Progenitor cell of endocrine pancreas (in vitro differentiated cells): ENCODE measurements at places on chromosomes 7 and 10.

GRCh38 chr7:25860275-25861163, 291.5 kb upstream of the NFE2L3 start:
- DNase-seq: no peak
- H3K4me1 ChIP-seq: peaks cover 7% of the 10 kb centered on the region
- no peak overlapping the region for H3K4me3 ChIP-seq
- no peaks in the 10 kb centered on the region for H3K36me3 ChIP-seq
- peaks cover 23% of the 10 kb centered on the region for H3K27me3 ChIP-seq
- peak overlapping the region; percentile 79 for H3K27ac ChIP-seq

GRCh38 chr10:17081431-17081830, 48.2 kb downstream of the CUBN start:
- no peaks in the 10 kb centered on the region for H3K36me3 ChIP-seq
- no peaks in the 10 kb centered on the region for H3K4me1 ChIP-seq
- no peak overlapping the region for H3K27ac ChIP-seq
- DNase-seq: no peak
- H3K4me3 ChIP-seq: no peak overlapping the region

GRCh38 chr10:19818876-19819275, 2.6 kb downstream of the PLXDC2 start:
- peaks cover 4% of the 10 kb centered on the region for H3K27me3 ChIP-seq
- peak overlapping the region; percentile 96 for H3K4me3 ChIP-seq
- peaks cover 16% of the 10 kb centered on the region for H3K4me1 ChIP-seq
- H3K36me3 ChIP-seq: peaks cover 9% of the 10 kb centered on the region
- DNase-seq: no peak

DNA sequence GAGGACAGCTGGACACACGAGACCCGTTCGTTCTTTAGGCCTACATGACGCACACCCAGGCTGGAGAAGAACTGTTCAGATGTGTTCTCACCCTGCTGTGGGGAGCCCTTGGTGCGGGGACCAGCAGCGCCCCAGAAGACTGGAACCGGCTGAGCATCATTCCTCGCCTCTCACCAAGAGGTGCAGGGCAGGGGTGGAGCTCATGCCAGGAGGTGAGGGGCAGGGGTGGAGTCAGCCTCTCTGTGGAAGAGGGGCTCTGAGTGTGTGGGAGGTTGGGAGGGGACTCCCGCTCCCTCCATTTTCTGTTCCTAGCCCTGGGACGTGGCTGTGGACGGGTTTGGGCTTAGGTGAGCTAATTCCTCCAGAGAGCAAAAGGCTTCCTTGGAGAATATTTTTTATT, 66.0 kb upstream of the SHH start:
- peaks cover 6% of the 10 kb centered on the region for H3K4me1 ChIP-seq
- H3K36me3 ChIP-seq: no peaks in the 10 kb centered on the region
- no peak for DNase-seq
- H3K27me3 ChIP-seq: peaks cover 36% of the 10 kb centered on the region

- DNase-seq: no peak
- no peaks in the 10 kb centered on the region for H3K27me3 ChIP-seq
- no peak overlapping the region for H3K27ac ChIP-seq
- H3K4me3 ChIP-seq: no peak overlapping the region
Measured at GRCh38 chr7:77351539-77352004, 64.6 kb downstream of the GSAP start.

GRCh38 chr10:114060456-114060855, 16.8 kb downstream of the ADRB1 start:
- H3K27ac ChIP-seq: no peak overlapping the region
- no peaks in the 10 kb centered on the region for H3K4me1 ChIP-seq
- DNase-seq: no peak
- H3K4me3 ChIP-seq: no peak overlapping the region
- peaks cover 18% of the 10 kb centered on the region for H3K27me3 ChIP-seq

- H3K4me1 ChIP-seq: no peaks in the 10 kb centered on the region
- no peaks in the 10 kb centered on the region for H3K36me3 ChIP-seq
- H3K4me3 ChIP-seq: no peak overlapping the region
- DNase-seq: no peak
- H3K27ac ChIP-seq: no peak overlapping the region
- H3K27me3 ChIP-seq: peaks cover 28% of the 10 kb centered on the region
Measured at GRCh38 chr10:47030191-47030703, 119.0 kb downstream of the PTPN20 start.

- H3K4me3 ChIP-seq: no peak overlapping the region
- no peak overlapping the region for H3K27ac ChIP-seq
- H3K27me3 ChIP-seq: peaks cover 76% of the 10 kb centered on the region
- DNase-seq: no peak
- peaks cover 10% of the 10 kb centered on the region for H3K4me1 ChIP-seq
- H3K36me3 ChIP-seq: no peaks in the 10 kb centered on the region
Measured at GRCh38 chr7:67554986-67555385, 558.4 kb downstream of the TYW1 start.

GRCh38 chr7:29587195-29587808, 23.7 kb downstream of the PRR15 start:
- DNase-seq: no peak
- no peak overlapping the region for H3K27ac ChIP-seq
- H3K4me3 ChIP-seq: no peak overlapping the region
- H3K27me3 ChIP-seq: no peaks in the 10 kb centered on the region
- H3K4me1 ChIP-seq: no peaks in the 10 kb centered on the region
- H3K36me3 ChIP-seq: no peaks in the 10 kb centered on the region
